ENCODE measurements at places on chromosomes 2 and 18.

DNA sequence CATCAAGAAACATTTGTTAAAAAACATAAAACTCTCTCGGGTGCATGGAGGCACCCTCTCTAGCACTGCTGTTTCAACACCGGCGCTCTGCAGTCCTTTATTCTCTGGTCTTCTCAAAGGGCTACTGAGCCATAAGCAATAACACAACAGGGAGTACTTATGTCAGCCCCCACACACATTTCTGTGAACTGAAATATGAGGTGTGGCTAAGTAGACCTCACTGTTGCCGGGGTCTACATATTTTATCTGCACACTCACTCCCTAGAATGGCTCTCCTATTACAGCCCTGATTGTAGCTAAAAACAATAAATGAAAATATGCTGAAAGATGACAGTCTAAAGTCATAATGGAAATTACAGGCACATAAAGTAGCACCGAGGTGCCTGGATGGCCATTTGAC lies 235.1 kb downstream of the GRB14 start:
- no peak for DNase-seq

GRCh38 chr2:187294043-187294442 lies 154.0 kb downstream of the CALCRL start:
- no peak for DNase-seq

GRCh38 chr2:239026711-239027361 lies 179.0 kb downstream of the TWIST2 start:
- no peak for DNase-seq

DNA sequence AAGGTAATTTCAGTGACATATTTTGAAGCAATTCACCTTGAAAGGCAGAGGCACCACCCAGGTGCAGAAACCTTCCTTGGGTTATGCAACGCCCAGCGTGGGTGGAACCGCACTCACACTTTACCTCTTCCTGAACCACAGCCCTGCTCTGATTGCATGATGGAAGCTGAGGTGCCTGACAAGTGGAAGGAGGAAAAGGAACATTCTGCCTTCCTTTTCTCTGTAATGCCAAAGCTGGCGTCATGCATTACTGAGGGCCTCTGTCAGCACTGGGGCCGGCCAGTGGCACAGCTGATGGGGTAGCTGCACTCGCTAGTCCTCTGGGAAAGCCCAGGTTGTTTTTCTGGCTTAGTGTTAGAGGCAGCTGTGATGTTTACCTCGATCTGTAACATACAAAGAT lies 266.5 kb downstream of the NEDD4L start:
- no peak for DNase-seq

GRCh38 chr2:86672027-86672545 lies 48.0 kb upstream of the RMND5A start:
- no peak for DNase-seq

GRCh38 chr2:160509016-160509415 lies 15.4 kb upstream of the RBMS1 start:
- DNase-seq = no peak

- DNase-seq = no peak
Measured at GRCh38 chr2:134758633-134759032, 39.8 kb upstream of the TMEM163 start.

DNA sequence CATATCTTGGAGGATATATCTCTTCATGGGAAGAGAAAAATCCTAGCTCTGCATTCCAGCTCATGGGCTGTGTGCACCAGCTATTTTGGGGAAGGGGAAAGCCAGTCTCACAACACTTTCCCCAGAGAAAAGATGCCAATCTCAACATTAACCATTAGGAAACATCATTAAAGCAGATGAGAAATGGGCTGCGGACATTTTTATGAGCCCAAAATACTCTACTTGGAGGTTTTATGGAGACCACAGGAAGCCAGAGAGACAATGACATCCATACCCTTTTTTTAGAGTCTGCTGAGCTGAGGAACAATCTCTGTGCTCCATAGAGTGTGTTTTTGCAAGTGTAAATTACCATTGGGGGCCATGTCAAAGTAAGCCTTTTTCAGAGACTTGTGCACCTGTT lies 213.7 kb downstream of the TRIB2 start:
- DNase-seq = no peak

- no peak for DNase-seq
Measured at GRCh38 chr2:18483896-18484295, 76.6 kb downstream of the RDH14 start.

DNA sequence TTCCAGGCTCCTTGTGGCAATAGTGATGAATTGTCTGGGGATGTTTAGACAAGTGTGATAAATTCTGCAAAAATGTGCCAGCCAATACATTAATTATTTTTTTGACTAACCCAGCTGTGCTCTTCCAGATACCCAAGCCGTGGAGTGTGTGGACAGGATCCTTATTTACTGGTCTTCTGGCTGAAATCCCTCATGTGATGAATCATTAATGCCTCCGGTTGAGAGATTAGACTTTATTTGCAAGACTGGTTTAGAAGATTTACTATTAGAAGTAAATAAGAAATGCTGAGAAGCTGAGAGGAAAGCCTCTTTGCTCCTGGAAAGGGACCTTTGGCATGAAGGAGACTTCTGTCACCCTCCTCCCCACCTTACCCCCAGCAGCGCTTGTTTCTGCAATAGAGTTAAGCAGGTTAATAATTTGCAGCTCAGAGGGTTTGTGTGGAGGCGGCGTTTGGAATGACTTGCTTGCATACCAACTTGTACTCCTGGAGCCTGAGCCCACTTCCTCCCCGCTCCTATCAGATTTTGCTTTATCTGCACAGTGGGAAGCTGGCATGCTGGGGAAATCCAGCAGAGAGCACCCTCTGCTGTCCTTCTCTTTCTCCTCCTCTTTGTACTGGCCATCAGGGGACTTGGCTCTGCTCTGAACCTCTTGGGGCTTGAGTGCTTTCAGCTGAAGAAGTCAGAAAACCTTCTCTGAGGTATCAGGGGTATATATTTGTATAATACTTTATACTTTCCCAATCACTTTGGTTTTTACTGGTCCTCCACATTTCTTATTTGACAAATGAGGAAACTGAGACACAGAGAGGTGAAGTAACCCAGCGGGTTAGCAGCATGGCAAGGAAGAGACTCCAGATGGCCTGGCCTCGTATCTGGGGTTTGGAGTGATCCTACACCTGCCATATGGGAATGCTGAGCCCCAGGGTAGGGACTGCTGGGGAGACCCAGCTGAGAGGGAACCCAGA lies 16.3 kb downstream of the SLC3A1 start:
- no peak for DNase-seq

DNA sequence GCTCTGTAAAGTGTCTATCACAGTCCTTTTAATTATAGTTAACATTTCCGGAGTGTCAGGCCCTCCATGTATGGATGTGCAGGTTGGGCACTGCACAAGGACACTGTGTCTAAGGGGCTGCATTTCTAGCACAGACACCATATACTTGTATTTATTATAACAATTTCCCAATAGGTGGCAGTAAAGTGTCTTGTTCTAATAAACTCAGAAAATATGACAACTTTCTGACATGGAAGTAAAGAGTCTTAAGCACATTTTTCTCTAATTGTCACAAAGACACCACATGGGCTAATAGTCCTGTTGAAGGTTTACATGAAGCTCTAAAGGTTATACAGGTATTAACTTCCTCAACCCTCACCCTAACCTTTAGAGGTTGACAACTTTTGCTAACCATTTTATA lies 156.6 kb downstream of the DYSF start:
- no peak for DNase-seq

- DNase-seq = no peak
Measured at GRCh38 chr2:156908825-156909224, 348.7 kb upstream of the GALNT5 start.

DNA sequence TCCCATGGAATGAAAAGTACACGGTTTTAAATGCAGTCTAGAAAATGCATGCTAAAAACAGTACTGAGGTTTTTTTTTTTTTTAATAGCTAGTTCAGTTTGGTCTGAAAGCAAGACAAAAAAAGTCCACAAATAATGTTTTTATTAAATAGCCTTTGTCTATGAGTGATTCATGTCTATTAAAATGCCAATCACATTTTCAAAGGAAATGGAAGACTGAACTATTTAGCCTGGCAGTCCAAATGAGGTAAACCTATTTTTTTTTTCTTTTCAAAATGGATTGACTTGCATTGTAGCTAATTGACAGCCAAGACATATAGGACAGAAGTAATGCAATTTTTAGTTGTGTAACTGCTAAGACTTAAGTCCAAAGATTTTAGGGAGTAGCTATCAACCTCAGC lies 90.3 kb downstream of the LRP1B start:
- DNase-seq = no peak

- DNase-seq = no peak
Measured at GRCh38 chr2:108613261-108614042, 79.2 kb downstream of the LIMS1 start.

DNA sequence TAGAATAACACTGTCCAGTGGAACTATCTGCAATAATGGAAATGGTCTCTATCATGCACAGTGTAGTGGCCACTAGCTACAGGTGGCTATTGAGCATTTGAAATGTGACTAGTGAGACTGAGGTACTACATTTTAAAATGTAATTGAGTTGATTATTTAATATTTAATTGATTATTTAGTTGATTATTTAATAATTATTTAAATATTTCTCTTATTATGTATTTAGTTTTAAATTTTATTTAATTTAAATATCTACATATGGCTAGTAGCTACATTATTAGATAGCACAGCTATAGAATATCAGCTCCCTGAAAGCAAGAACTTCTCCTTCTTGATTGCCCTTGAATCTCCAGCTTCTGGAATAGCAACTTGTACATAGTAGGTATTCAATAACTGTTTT lies 12.8 kb upstream of the ZNF521 start:
- DNase-seq = no peak

DNA sequence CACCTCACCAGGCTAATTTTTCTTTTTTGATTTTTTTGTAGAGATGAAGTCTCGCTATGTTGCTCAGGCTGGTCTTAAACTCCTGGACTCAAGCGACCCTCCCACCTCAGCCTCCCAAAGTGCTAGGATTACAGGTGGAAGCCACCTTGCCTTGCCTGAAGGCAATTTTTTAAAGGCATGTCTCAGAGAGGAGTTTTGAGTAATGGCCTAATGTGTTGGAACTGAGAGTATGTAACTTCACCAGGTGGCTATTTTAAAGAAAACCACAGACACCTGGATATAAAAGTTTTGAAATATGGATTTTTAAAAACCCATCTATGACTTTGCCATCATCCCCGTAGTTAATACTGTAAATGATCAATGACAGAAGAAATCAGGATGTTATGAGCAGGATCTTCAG lies 119.8 kb upstream of the ATP8B1 start:
- DNase-seq = no peak

GRCh38 chr2:67631483-67631882 lies 234.3 kb downstream of the ETAA1 start:
- DNase-seq = no peak

GRCh38 chr18:6776188-6776587 lies 46.7 kb downstream of the ARHGAP28 start:
- DNase-seq = no peak

DNA sequence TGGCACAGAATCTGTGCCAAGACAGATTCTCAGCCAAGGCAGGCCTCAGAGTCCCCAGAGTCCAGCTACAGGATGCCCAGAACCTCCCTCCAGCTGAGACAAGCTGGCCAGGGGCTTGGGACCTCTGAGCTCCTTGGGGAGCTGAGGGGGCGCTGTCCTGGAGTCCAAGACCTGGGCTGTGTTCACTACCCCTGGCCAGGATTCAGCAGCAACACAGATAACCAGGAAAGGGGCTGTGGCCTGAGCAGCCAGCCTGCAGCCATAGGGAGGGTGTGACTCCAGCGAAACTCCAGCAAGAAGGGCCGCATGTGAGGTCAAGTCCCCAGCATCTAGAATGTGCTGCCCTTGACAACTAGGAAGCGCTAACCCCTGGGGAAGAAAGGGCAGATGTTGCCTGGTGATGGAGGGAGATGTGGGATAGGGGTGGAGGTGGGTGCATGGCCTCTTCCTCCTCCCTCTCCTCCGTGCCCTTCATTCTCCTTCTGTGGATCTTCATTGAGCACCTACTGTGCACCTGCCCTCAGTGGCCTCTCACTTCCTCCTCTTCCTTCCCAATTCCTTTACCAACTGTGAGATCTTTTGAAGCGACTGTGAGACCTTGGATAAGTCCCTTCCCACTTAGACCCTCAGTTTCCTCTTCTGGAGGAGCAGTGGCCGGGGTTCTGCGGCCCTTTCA lies 7.7 kb upstream of the ARID5A start:
- no peak for DNase-seq

DNA sequence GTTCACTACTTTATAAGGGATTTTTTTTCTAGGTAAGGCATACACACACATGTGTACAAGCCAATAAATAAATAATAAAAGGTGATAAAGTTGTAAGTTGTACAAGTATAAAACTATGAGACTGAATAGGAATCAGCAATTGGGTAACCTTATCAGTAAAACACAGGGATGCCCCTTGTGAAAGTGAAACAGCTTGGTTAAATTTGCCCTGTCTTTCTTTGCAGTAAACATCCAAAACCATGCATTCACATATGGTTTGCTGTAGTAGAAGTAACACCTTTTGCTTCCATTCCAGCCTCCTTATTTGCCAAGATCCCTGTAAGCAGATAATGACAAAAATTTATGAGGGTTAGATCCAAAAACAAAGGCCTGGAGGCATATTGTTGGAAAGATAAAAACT lies 44.3 kb upstream of the NEUROD1 start:
- DNase-seq = no peak

DNA sequence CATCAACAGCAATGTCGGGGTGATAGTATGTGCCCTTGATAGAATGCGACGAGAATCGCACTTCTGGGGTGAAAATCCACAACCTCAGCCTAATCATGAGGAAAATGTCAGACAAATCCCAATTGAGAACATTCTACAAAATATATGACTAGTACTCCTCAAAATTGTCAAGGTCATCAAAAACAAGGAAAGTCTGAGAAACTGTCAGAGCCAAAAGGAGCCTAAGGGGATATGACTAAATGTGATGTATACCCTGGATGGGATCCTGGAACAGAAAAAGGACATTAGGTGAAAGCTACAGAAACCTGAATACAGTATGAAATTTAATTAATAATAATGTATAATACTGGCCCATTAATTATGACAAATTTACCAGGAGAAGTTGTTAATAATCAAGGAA lies 7.6 kb upstream of the CACNB4 start:
- no peak for DNase-seq

DNA sequence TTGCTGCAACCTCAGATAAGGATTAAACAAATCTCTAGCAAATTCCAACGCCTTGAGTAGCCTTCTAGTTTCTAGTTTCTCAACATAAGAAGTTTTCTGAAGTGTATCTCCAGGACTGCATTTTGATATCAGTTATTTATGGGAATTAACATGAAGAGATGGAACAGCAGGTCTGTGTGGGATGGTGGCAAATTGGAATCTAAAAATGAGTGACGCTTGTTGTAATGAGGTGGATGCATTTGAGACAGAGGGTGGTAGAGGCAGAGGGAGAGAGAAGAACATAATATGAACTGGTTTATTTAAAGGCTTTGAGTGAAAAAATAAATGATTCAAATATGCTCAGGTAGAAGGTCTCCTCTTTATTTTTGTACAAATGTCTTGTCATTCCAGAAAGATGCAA lies 446.8 kb upstream of the GCFC2 start:
- DNase-seq = no peak

GRCh38 chr18:3982541-3982940 lies 472.6 kb downstream of the DLGAP1 start:
- DNase-seq = no peak

DNA sequence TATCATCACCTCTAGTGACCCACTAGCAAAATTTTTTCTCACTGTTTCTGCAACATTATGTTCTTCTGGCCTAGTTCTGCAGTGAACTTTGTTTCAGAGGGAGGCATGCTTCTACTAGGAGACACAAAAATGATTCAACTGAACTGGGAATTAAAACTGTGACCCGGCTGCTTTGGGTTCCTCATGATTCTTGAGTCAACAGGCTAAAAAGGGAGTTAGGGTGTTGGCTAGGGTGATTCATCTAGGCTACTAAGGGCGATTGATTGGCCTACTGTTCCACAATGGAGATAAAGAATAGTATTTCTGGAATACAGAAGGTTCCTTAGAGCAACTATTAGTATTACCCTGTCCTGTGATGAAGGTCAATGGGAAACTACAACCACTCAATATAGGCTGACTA lies 179.5 kb downstream of the PPP1R1C start:
- DNase-seq = no peak

Data from NCI-H774 (cell line).